Parietal lobe (tissue), 2 donors: ENCODE measurements at places on chromosomes 7 and 10. TPM values are rescaled to one million over a fixed set of nuclear protein-coding genes. Genes with fewer than 3 reads are reported as not detected.

Gene DGKI
- total RNA-seq = 201 TPM

Gene GNAT3
- total RNA-seq = not detected

Gene CYCS
- total RNA-seq = 56.0 TPM

Gene C10orf53
- not detected for total RNA-seq

Gene TMEM130
- total RNA-seq = 6.3 TPM
